Heart right ventricle (tissue), 16 donors: ENCODE measurements at places on chromosomes 6 and 20.

- DNase-seq: no peak
Observed at GRCh38 chr20:46622165-46622564, 29.1 kb downstream of the SLC13A3 start.

- no peak for DNase-seq
Observed at GRCh38 chr20:41119614-41120561, 17.5 kb upstream of the PLCG1 start.

DNA sequence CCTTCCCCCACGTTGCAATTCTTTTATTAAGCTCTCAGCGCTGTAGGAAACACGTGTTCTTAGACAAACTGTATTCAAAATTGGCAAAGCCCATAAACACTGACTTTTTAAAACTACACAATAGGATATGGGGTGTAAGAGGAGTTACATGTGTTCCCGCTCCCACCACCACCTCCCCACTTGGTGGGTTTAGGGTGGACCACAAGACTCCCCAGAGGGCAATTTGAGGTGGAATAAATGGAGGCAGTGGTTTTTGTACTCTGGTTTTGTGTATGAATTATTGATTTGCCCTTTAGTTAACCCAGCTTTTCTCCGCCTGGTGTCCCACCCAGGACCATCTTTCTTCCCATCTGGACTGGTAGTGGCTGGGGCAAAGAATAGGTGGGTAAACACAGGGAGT is 3.7 kb downstream of the UQCC2 start:
- DNase-seq: no peak

GRCh38 chr6:116200619-116201249 is 53.1 kb downstream of the TSPYL4 start:
- no peak for DNase-seq

- DNase-seq: no peak
Observed at GRCh38 chr6:115362234-115362633, 698.5 kb downstream of the FRK start.

DNA sequence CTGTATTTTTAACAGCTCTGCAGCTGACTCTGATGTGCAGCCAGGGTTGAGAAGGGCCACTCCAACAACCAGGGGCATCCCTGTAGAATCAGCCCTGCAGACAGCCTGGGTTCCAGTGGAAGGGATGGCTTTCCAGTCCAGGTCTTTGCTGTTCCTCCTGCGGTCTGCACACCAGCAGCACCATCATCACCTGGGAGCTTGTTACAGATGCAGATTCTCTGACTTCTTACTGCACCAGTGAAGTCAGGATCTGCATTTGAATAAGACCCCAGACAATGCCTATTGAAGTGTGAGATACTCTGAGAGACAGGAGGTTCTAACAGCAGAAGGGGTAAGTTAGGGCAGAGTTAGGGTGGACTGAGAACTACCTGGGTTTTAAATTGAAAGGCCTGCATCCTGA is 151.3 kb downstream of the F13A1 start:
- DNase-seq: no peak

- no peak for DNase-seq
Observed at GRCh38 chr20:17727351-17727750, 27.6 kb downstream of the BANF2 start.

DNA sequence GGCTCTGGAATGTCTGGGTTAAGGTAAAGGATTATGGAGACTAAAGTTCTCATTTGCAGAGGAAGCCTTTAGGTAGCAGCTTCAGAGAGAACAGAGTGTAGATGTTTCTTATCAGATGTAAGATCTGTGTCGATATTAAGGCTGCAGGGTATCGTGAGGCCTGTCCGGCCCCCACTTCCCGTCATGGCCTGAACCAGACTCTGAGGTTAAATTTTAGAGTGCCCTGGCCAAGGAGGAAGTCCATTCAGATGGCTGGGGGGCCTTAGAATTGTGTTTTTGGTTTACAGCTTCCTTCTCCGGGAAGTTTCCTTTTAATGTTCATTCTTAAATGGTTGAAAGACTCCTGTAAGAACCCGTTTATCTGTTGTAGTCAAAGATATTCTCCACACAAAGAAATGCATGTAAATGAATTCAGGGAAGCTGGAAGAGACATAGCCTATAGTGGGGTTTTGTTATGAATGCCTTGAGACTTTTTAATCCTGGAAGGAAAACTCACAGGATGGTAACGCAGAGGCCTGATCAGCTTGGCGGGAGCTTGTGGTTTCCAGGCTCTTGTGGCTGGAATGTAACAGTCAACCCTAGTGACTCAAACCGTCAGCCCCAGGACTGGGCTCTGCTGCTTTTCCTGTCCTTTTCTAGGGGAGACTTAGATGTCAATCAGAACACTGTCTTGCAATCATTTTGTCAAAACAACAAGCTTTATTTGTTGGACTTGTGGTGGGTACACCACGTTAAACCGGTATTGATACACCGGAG is 34.7 kb downstream of the KIF25 start:
- peak; percentile 27 for DNase-seq

- DNase-seq: no peak
Observed at GRCh38 chr20:39190666-39191570, 228.8 kb downstream of the DHX35 start.

DNA sequence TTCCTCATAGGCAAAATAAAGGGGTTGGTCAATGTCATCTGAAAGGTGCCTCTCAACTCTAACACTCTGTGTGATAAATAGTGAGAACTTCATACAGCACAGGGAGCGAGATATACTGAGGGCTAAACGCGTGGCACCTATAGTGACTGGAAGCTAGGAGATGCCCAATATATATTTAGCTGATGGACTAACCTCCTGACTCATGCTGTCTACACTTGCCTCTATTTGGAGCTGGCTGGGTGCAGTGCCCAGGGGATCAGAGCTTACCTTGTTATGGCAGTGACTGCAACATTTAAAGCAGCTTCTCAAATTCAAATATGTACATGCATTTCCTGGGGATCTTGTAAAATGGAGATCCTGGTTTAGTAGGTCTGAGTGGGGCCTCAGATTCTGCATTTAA is 111.6 kb upstream of the PLN start:
- no peak for DNase-seq

DNA sequence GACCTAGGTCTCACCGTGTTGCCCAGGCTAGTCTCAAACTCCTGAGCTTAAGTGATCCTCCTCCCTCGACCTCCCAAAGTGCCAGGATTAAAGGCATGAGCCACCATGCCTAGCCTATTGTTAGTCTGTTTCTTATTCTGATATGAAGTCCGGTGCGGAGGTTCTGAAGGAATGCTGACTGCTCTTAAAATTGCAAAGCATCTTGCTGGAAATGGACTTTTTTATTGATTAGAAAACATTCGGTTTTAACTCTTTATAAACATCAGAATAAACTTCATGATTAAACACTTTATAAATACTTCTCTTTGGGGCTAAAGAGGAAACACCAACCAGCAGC is 3.2 kb downstream of the TNFAIP3 start:
- DNase-seq: no peak

- DNase-seq: no peak
Observed at GRCh38 chr6:158908606-158909005, 89.4 kb upstream of the EZR start.

DNA sequence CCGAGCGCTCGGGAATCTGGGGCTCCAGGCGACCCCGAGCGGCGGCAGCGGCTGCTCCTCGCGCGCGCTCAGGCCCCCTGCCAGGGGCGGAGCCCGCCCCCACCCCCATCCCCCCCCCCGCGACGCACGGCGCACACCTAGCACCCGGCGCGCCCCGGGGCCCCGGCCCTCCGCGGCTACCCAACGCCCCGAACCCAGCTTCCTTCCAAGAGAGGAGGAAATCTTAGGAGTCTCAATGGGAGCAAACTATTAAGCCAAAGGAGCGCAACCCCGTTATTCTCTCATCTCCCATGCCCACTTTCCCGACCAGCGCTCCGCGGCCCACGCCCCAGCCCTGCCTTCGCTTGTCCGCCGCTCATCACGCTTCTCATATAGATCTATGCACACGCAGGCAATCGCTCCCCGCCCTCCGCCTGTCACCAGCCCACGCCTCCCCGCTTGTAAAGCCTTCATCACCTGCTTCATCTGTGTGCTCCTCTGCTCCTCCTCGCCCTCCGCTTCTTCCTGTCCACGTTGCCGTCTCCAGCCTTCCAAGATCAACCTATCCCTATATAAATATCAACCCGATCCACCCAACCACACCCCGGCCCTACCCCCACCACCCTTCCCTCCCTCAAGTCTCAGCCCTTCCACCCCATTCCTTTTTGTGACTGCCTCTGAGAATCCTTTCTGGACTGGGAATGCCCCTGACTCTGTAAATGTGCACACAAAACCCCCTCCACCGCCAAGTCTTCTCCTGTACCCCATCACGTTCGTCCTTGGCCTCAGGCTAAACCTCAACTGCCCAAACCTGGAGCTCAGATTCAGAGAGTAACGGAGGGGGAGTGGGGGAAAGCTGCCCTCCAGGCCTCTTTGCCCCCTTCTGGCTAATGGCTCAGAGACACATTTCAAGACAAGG is at the start of gene DLK2:
Gene DLK2 (minus strand): TSS at position 18 of the 898 bp plus-strand sequence. CDS start 723 bp downstream, outside the sequence.
- no peak for DNase-seq
